CD4-positive, alpha-beta T cell treated with Interleukin-2 at 100 ng/mL for 4 hours (primary cell): ENCODE measurements at places on chromosomes 13 and 19.

DNA sequence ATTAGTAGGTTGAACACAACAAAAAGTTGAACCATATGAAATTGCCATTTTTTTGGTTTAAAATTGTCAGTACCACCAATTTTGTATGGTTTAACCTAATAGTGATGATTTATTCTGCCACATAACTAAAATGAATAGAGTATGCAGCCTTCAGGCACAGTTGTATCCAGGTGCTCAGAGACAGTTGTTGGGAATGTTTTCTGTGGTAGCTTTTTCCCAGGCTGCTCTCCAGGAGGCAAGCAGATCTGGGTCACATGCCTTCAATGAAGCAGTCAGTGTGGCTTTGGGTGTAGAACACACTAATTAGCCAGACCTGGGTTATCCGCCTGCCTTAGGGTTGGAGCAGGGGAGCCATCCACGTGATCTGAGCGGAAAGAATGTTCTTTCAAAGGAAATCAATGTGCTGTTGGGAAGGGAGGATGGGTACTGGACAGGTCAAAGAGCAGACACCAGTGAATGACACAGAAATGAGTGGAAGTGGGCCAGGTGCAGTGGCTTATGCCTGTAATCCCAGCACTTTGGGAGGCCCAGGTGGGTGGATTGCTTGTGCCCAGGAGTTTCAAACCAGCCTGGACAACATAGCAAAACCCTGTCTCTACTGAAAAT is 28.6 kb downstream of the MARK4 start:
- no peak for DNase-seq

GRCh38 chr13:104281910-104282309 is 1215.7 kb upstream of the SLC10A2 start:
- no peak for DNase-seq

- DNase-seq, result peak; percentile 9
Observed at GRCh38 chr13:114226088-114226487, 8.6 kb upstream of the CDC16 start.

- no peak for DNase-seq
Observed at GRCh38 chr19:49515767-49516166, 3.3 kb downstream of the FCGRT start.

- no peak for DNase-seq
Observed at GRCh38 chr13:86932776-86933334, 738.3 kb upstream of the SLITRK5 start.
